Amniotic epithelial cell (primary cell): ENCODE measurements at places on chromosomes 11 and 22.

- peak; percentile 67 for DNase-seq
Observed at GRCh38 chr11:15824060-15824459, 532.3 kb downstream of the SOX6 start.

DNA sequence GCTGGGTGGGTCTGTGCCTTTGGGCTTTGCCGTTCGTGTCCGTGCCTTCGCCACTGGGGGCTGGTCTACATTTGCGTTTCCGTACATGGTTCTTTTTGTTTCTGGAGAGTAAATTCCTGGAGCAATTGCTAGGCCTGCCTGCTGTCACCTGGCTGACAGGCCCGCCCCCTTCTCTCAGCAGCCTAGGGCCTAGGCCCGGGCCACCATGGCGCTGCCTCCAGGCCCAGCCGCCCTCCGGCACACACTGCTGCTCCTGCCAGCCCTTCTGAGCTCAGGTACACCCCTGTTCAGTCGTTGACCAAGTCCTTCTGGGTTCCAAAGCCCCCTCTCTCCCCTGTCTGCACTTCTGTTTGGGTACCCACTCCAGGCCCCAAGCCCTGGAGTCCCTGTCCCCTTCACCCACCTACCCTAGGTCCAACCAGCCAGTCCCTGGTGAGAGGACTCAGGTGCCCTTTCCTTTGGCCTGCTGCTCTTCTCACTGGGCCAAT, 649 bp downstream of the TMEM25 start:
- no peak for DNase-seq

GRCh38 chr22:45703758-45704157, 32.1 kb downstream of the ATXN10 start:
- no peak for DNase-seq

- DNase-seq: no peak
Observed at GRCh38 chr22:46855681-46856080, 93.2 kb downstream of the TBC1D22A start.

DNA sequence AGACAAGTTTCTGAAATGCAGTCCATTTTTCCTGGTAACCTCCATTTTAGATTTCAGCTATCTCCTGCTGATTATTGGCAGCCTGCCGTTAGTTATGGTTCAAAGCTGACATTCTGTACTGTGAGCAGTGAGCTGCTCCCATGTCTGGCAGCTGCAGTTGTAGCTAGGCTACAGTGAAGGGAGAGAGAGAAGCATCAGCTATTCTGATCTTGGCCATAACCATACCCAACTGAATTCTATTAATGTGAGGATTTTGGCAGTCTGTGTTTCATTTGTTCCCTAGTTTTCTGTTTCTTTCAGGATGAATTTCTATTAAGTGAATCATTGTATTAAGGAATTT, 33.4 kb downstream of the SIK2 start:
- peak; percentile 23 for DNase-seq

DNA sequence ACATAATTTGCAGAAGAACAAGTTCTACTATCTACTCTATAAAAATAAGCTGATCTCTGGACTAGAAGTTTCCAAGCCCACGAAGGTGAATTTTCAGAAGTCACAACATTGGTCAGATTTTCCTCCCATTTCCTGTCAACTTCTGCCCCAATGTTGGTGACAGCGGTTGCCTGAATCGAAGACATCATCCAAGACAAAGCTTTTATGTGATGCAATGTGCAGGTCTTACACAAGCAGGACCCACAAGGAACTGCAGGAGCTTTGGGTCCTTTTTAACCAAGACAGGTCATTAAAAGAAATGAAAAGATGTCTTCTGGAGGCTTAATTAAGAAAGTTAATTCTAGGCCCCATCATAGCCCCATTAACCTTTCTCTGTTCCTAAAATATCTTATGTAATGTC, 125.6 kb upstream of the BLID start:
- no peak for DNase-seq

DNA sequence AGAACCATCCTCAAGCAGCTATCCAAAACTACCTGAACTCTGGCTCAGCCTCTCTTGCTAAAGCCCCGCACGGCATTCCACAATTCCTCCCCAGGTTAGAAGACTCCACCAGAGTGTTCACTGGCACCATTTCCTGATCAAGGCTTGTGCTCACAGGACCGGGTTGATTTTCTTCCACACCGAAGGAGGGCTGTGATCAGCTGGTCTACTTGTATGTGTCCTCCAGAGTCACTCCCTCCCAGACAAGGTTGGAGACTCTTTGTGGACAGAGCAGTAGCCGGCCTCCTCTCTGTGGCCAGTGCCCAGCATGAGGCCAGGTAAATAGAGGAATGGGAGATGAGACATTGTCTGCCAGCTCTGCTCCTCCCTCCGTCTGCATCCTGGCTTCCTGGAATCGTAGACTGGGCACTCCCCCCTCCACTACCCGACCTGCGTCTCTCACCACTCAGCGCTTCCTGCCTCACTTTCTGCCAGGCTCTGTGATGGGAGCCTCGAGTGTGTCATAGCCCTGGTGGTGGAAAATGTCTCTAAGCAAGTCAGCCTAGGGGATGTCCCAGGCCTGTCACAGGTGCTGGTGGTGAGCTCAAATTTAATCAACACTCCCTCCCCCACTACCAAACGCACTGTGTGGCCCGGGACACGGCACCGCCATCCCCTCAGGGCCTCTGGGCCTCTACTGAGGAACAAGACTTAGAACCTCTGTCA, 12.5 kb upstream of the TMPRSS6 start:
- DNase-seq: peak; percentile 39

DNA sequence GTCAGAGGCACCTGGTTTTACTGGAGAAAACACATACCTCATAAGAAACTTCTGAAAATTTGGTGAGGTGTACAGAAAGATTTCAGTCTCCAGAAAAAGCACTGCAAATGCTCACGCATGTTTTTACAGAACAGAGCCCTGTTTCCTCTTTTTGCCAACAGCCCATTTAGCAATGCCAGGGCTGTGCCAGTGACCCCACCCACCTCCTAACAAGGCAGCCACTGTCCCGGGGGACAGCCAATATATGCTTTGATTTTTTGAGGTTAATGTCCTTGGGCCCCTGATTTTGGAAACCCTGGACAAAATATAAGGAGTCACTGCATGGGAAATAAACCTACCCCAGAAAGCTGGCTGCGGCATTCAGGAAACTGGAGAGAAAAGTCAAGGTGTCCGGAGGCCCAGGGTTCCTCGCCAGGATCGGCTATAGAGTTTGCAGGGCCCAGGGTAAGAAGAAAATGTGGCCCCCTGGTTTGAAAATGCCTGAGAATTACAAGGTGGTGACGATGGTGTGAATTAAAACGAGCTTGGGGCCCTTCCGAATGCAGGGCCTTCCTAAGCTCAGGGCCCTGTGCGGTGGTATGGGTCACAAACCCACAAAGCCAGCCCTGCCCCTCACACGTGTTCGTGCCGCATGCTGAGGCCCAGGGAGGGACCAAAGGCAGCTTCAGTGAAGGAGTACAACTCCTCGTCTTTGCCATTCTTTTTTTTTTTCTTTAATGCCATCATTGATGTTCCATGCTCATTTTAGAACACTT, 71.1 kb upstream of the WNT7B start:
- DNase-seq: no peak

GRCh38 chr11:118180300-118180703, 3.9 kb upstream of the SCN2B start:
- DNase-seq: no peak

DNA sequence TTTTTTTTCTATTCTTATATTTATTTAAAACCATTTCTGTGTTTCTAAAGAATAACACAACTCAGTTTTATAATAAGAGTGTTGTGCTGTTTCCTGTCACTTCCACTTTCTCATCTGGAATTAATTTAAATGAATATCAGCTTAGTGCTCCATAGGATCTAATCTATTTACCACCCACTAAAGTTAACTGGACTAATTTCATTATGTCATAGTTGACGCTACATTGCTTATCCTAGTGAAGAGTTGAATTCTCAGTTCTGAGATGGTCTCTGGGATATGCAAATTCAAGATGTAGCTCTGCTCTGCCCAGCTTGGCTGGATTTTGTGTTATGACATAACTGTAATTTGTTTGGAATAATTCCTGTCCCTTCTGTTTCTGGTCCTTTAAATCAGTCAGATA, 380.1 kb downstream of the METTL15 start:
- no peak for DNase-seq

GRCh38 chr11:132590554-132590953, 941.7 kb downstream of the OPCML start:
- DNase-seq: no peak

- DNase-seq: no peak
Observed at GRCh38 chr22:46214616-46215015, 35.5 kb downstream of the CDPF1 start.

DNA sequence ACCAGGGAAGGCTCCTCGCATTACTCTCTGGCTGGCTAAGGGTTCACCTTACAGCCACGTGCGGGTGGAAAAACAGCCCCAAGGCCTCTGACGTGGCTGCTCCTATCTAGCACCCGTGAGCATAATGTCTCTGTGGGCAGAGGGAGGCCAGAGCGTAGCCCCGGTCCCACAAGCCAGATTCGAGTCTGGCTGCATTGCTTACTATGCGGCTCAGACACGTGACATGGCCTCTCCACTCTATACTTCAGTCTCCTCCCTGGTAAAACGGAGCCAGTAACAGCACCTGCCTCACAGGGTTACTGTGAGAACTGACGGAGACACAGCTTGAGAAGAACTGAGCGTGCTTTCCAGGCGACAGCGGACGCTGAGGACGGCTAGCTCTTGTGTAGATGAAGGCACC, 105.8 kb upstream of the BID start:
- DNase-seq: no peak

- DNase-seq: peak; percentile 94
Observed at GRCh38 chr22:29907753-29908515, 25.0 kb downstream of the MTMR3 start.

GRCh38 chr11:129298988-129299387, 76.7 kb upstream of the BARX2 start:
- no peak for DNase-seq

GRCh38 chr11:35436581-35437250, 17.4 kb upstream of the SLC1A2 start:
- no peak for DNase-seq

- no peak for DNase-seq
Observed at GRCh38 chr11:95152876-95153856, 63.5 kb downstream of the ENDOD1 start.

GRCh38 chr11:29564486-29564885, 452.3 kb downstream of the KCNA4 start:
- DNase-seq: no peak

DNA sequence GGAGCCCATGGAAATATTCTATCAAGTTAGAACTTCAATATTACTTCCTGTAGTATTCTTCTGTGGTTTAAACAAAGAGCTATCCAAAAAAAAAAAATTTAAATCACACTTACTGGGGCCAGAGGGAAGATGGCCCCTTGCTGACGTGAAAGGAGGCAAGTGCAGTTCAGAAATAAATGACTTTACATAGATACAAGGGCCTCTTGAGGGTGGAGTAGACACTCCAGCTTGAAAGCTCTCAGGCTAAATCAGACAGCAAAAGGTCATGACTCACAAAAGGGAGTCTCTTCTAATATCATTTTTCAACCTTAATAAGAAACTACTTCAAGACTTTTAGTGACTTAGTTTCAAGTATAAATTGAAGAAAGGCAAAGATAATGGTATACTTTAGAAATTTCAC, 1160.3 kb downstream of the FAM181B start:
- no peak for DNase-seq

- DNase-seq: no peak
Observed at GRCh38 chr11:61095021-61095420, 7.3 kb upstream of the CD5 start.

GRCh38 chr11:71519546-71519945, 7.5 kb upstream of the KRTAP5-7 start:
- DNase-seq: no peak

- no peak for DNase-seq
Observed at GRCh38 chr11:33445761-33446161, 188.6 kb downstream of the HIPK3 start.
